ENCODE measurements at places on chromosomes 6 and 20.
A peak's percentile ranks its signal among the peaks of the same experiment; 100 is the strongest.

GRCh38 chr6:133502441-133503335 is 261.5 kb downstream of the EYA4 start:
- DNase-seq = peak; percentile 75

DNA sequence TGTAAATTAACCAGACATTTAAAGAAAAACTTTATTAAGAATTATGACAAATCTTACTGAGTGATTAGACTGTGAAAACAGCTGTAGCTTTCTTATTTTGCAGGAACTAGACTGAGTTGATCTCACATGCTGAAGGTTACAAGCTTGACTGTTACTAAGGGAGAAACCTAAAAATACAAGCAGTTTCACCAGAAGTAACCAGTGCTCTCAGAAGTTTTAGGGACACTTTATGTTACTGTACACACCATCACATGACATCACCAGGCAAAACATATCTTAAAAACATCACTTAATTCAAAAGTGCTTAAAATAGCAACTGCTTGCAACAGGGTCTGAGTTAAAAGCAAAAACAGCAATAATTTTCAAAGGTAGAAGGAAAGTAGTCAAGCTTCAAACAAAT is 5.4 kb downstream of the FBXO30 start:
- no peak for DNase-seq

DNA sequence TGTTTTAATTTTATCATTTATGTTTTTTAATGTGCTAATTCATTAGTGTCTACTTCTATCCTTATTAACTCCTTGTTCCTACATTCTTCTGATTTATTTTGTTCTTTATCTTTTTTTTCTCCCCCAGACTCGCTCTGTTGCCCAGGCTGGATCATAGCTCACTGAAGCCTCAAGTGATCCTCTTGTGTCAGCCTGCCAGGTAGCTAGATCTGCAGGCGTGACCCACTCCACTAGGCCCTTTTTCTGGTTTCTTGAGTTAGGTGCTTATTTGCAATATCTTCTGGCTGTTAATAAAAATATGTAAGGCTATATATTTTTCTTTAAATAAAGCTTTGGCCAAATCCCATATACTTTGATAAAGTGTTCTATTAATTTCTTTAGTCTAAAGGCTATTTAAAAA is 2.8 kb downstream of the TAF11 start:
- DNase-seq = no peak

DNA sequence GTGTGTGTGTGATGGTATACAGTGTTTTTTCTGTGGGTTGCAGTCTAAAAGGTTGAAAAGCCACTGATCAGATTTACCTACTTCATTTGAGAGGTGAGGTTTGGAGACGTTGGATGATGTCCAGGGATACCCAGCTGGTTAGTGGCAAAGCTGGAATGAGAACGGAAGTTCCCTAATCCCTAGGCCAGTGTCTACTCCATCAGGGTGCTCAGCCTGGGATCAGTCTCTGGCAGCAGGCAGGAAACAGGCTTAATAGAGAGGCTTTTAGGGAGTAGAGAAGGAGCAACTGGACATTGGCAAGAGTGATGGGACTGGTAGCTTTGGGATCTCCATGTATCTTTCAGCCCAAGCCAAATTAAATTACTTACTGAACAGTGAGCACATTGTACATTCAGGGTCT is 80.7 kb downstream of the C6orf52 start:
- no peak for DNase-seq

DNA sequence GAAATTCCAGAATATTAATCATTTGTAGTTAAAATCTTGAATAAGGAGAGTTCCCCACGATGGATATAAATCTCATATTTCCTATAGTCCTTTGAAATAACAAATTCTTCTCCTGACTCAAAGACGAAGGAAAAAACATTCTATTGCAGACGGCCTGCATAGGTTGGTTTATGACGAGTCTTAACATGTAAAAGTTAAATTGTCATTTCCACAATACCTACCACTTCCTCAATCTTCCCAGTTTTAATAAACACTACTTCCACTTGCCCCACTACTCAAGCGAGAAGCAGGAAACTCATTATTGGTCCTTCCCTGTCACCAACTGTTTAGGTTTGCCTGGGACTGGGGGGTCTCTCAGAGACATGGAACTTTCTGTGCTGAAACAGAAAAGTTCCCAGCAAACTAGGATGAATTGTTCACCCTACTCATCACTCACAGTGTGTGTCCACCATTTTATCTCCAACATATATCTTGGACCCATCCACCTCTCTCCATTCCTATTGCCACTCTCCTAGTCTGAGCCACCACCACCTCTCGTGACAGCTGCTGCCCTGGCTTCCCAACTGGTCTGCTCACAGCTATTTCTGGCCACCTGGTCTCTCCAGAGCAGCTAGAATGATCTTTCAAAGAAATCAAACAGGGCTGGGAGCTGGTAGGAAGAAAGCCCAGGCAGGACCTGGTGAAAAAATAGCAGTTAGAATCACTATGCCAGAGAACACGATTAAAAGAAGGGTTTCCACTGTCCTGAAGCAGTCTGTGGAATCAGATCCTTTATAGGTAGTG is 15.1 kb upstream of the ZSCAN9 start:
- no peak for DNase-seq

- DNase-seq = peak; percentile 66
Measured at GRCh38 chr6:946546-946945, 253.6 kb upstream of the EXOC2 start.

DNA sequence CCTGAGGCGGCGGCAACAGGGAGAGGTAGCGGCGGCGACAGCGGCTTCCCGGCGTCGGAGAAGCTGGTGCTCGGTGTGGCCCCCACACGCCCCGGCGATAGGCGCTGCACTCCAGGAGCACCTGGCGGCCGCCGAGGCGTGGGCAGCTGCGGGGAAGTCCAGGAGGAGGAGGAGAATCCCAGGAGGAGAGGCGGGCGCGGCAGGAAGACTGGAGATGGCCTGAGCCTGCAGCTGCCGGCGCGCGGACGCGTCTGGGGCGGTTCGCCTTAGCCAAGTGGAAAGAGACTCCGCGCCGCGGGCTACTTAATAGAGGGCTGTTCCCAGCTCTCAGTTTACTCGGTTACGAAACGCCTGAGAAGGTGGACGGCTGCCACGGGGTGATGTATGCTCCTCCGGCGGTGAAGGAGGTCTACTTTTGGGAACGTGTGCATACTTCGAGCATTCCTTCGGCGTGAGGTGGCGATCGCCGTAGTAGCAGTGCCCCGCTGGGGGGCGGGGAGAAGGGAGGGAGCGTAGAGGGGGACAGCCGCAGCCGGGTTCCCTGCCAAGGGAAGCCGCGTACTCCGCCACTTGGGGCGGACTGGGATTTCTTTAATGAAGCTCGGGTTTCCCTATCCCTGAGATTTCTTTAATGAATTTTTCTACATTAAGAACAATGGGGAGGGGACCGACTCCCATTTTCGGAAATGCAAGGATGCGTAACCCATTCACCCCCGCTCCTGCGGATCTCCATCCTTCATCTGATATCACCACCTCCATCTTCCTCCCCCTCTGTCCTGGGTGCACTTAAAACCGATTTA is at the start of gene COL12A1:
TSS of gene COL12A1 (minus strand) at position 278 of the 800 bp plus-strand sequence. CDS start 3,261 bp downstream, outside the sequence.
- DNase-seq = peak; percentile 96

- no peak for DNase-seq
Measured at GRCh38 chr6:89321131-89321970, 6.3 kb upstream of the GABRR2 start.

DNA sequence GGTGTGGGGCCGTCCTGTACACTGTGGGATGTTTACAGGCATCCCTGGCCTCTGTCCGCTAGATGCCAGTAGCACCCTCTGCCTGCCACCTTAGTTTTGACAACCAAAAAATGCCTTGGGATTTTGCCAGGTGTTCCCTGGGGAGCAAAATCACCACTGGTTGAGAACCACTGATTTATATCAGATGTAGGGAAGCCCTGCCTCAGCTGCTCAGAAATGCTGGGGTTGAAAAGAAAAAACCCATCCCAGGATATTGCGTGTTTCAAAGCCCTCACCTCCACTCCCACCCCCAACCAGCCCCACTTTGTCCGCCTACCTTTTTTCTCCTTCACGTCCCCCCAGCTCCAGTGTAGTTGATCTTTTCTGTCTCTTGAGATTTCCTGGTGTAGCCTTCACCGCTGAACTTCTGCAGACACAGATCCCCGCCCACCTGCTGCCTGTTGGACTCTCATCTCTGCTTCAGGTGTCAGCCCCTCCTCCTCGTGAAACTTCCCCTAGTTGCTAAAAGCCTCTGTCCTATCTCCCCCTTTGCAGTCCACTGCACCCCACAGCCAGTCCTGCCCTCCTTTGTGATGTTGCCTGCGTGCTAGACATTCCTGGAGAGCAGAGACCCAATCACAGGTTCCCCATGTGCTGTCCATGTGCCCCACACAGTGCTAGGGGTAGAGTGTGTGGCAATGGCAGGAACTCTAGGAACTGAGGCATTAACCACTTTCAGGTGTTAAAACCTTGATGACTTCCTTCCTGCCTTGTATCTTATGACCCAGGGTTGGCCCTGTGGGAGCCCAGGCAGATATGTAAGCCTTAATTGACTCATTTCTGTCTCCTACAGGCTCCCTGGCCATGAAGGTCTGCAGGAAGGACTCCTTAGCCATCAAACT is 98.9 kb downstream of the TBC1D7 start:
- no peak for DNase-seq

DNA sequence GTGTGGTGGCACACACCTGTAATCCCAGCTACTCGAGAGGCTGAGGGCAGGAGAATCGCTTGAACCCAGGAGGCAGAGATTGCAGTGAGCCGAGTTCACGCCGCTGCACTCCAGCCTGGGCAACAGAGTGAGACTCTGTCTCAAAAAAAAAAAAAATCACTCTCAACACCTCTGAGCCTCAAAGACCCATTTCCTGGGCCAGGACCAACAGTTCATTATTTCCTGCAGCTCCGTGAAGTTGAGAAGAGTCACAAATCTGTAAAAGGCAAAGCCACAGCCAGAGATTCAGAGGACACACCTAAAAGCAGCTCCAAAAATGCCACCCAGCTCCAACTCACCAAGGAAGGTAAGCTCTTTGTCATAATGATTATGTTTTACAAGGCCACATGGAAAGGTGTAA is 15.2 kb upstream of the NOP56 start:
- DNase-seq = no peak

- no peak for DNase-seq
Measured at GRCh38 chr20:3733119-3733995, 872 bp downstream of the HSPA12B start.

DNA sequence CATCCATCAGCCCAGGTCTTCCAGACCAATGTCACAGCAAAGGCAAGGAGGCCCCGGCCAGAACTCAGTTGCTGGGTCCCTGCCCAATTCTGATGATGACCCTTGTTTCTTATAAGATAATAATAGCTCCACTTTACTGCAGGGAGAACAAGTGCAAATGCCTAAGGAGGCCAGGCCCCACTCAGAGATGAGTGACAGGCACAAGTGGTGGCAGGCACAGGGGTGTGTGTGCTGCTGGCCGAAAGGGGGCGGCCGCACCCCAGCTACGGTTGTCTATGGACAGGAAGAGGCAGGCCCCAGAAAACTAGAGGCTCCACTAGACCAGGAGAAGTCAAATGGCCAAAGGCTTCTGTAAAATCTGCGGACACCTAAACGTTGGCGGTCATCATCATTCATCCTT is 28.6 kb downstream of the GNAS-AS1 start:
- DNase-seq = no peak
